ENCODE measurements at places on chromosomes 11 and 22.

- DNase-seq = peak; percentile 56
These were observed 1.6 kb upstream of the MCAM start for GRCh38 chr11:119318240-119319135.

DNA sequence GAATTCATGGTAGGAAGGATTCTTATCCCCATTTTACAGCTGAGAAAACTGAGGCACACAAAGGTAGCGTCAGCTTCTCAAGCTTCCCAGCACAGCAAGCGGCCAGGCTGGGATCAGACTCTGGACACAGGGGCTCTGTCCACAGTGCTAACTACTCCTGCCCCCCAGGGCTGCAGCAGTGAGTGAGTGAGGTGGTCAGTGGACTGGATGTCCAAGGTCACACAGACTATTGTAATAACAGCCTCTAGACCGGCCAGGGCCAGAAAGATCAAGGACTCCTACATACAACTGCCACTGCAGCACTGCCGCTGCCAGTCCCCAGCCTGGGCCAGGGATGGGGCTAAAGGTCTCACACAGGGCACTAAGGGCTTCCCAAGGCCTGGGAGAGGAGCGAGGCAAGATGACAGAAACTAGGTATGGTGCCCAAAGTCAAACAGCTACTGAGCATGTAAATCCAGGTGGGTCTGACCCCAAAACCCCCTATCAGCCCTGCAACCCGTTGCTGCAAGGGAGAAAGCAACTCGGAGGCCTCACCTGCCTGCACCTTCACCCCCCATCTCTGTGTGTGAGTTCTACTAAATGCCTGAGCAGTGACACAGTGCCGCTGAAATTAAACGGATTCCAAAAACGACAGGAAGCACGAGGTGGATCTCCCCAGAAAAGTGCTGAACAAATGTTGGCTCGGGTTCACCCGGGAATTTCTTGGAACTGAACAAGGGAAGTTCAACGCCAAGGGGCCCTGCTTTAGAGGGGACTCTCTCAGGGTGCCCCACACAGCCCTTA is 161.8 kb upstream of the GRK3 start:
- no peak for DNase-seq

DNA sequence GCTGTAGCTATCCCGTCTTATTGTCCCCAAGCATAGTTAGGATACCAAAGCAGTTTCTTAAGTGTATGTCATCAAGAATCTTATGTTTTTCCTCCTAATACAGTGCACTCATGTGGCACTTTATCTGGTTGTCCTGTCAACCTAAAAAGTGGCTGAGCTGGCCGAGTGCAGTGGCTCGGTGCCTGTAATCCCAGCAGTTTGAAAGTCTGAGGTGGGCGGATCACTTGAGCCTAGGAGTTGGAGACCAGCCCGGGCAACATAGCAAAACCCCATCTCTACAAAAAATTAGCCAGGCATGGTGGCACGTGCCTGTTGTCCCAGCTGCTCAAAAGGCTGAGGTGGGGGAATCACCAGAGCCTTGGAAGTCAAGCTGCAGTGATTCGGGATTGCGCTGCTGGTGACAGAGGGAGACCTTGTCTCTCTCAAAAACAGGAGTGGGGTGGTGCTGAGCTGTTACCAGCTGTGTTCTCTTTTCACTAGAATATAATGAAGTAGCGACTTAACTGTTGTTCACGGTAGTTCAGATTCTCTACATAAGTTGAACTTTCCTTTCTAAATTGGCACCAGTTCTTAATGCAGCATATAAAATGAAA is 48.1 kb downstream of the EP300 start:
- DNase-seq = no peak

DNA sequence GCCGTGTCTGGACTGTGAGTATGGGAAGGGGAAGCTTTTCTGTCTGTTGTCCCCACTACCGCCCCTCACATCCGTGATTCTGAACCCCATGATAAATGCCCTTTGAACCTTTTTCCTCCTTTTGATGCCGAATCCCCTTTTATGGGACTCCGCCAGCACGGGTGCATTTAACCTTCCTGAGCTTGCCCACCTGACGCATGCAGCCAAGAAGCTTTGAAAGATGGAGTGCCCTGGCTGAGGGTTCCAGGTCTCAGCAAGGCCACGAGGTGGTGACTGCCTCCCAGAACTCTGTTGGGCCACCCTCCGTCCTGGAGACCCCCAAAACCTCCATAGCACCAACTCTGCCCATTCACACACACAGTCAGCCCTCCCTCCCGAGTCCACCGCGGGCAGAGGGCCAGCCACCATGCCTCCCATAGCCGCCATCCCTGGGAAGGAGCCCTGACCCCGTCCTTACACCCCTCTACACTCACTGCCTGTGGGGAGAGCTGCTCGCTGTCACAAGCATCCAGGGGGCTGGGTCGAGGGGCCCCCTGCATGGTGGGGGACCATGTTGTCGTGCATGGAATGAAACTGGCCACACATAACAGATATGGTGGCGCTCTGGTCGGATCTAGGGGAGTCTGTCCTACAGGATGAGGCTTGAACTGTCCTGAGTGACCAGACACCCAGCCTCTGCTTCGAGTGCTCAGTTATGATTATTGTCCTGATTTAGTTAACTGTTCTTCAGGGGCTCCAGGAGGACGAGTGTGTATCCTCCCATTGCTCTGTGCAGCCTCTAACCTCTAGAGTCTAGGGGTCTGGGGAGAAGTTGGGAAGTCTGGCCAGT is 822 bp upstream of the COMT start:
- no peak for DNase-seq

DNA sequence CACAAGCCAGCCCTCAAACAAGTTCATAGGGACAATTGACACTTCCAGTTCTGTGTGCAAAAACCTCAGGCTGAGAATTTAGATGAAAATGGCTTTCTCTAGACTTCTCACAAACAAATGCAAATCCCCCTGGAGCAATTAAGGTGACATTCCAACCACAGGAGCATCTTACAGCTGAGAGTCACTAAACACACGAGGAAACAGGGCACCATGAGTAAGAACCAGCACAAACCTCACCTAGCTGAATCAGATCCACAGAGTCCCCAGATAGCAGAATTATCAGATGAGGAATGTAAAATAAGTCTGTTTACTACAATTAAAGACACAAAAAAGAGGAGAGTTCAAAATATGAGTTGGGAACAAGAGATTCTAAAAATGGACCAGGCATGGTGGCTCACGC is 51.5 kb downstream of the RTL6 start:
- no peak for DNase-seq

DNA sequence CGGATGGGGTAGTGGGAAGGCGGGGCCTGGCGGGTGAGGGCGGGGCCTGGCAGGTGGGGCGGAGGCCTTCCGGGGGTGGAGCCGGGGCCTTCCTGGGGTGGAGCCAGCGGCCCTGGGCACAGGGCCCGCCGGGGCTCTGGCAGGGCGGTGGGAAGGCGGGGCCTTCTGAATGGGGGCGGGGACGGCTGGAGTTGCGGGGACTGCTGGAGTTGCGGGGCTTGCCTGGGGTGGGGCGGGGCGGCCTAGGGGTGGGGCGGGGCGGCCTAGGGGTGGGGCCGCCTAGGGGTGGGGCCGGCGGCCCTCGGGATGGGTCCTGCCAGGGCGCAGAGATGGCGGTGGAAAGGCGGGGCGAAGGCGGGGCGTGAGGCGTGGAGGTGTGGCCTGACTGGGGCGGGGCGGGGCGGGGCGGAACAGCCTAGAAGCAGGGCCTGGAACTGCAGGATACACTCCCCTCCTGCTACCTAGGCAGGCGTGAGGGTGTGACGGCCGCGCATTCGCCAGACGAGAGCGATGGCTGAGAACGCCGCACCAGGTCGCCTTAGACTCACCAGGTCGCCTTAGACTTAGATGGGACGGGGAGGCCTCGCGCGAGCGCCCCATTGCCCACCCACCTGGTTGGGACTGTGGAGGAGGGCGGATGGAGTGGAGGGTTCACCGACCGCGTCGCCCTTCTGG is 19.3 kb downstream of the RRP7A start:
- peak; percentile 52 for DNase-seq

DNA sequence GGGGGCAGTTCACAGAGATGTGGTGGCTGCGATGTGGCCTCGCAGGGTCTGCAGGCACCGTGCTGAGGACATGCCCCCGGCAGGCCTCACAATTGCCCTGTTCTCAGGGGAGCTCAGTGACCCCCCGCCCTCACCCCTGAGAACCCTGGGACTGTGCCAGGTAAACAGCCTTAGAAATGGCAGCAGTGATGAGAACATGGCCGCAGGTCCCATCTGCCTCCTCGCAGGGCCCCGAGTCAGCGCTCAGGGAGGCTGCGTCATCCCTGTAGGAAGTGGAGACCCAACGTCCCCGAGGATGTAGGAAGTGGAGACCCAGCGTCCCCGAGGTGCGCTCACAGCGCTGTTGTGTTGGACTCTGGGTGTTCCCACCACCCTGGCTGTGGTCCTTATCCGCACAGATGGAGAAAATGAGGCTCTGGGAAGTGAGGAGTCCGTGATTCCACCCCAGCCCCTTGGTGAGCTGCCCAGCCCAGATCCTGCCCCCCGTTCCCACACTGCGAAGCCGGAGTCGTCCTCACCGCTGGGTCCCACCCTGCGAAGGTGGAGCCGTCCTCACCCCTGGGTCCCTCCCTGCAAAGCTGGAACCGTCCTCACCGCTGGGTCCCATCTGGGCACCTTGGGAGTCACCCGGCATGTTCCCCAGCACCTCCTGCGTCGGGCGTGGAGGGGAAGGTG is 1086.8 kb downstream of the BRD1 start:
- DNase-seq = no peak

DNA sequence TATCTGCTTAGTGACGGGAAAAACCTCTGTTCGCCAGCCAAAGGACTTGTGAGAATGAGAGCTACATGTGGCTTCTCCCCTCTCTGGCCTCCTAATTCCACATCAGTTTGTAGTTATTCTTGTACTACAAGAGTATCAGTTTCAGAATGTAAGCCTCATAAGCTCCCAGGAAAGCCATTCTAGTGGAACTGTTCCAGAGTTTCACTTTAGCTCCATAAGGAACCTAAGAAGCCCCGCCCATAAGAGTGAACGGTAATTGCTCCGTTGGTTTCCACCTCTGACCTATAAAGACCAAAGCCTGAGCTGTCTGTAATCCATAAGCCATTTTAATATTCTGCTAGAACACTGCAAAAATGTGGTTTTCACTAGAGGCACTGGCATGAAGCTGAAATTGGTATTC is 53.0 kb downstream of the SIK3 start:
- no peak for DNase-seq

GRCh38 chr22:24503843-24504338 is 8.8 kb downstream of the UPB1 start:
- no peak for DNase-seq

GRCh38 chr11:16347928-16348685 is 8.2 kb downstream of the SOX6 start:
- DNase-seq = no peak

- no peak for DNase-seq
These were observed 7.9 kb upstream of the KCNQ1OT1 start for GRCh38 chr11:2707736-2708135.

DNA sequence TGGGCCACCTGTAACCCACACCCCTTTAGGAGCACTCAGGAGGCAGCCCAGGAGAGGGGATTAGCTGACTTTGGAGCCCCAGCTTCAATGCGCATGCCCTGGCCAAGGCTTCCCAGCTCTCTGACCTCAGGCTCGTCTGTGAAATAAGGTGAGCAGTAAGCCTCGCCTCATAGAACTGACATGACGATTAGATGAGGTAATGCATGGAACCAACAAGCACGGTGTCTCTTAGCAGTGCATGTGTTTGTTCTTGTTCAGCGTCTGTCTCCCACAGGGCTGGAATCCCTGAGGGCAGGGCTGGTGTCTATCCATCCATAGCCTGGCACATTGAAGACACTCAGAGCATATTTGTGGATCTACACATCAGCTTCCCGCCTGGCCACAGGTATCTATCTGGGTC is 415.4 kb downstream of the MN1 start:
- no peak for DNase-seq

DNA sequence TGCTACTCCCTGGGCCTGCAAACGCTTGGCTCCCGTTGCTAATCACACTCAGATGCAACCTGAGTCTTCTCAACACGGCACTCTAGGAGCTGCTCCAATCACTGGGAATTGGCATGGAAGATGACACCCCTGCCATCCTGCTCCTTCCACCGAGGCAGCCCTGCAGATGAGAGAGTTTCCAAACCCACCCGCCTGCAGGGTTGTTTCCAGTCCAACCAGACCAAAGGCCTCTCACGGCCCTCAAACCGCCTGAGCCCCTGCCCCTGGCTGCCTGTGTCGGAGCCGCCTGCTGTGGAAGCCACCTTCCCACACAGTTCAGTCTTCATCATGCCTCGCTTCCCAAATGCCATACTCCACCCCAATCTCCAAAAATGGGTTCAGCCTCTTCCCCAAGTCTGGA is 36.8 kb upstream of the TP53I11 start:
- no peak for DNase-seq

GRCh38 chr22:42214633-42215415 is 55.6 kb downstream of the TCF20 start:
- no peak for DNase-seq

GRCh38 chr22:45996241-45997076 is 19.5 kb upstream of the WNT7B start:
- no peak for DNase-seq

DNA sequence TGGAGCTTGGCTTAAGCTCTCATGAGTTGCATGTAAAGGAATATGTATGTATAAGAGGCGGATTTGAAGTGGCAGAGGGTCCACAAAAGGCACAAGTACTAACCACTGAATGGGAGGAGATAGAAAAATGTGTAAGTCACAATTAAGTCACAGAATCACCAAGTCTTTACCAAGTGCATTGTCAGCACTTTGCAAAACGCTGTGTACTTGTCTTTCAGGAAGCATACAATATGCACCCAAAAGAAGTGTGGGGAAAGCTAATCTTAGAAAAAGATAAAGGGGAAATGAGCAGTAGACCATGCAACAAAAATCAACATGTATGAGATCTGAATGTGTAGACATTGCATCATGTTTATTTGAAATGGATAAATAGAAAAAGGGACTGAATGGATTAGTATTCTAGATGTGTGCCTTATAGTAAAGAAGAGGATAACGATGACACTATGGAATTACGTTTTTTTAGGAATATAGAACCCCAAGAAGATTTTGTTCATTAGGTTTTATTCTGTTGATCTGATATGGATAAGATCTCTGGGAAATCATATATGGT is 4.5 kb downstream of the CNTF start:
- DNase-seq = no peak

DNA sequence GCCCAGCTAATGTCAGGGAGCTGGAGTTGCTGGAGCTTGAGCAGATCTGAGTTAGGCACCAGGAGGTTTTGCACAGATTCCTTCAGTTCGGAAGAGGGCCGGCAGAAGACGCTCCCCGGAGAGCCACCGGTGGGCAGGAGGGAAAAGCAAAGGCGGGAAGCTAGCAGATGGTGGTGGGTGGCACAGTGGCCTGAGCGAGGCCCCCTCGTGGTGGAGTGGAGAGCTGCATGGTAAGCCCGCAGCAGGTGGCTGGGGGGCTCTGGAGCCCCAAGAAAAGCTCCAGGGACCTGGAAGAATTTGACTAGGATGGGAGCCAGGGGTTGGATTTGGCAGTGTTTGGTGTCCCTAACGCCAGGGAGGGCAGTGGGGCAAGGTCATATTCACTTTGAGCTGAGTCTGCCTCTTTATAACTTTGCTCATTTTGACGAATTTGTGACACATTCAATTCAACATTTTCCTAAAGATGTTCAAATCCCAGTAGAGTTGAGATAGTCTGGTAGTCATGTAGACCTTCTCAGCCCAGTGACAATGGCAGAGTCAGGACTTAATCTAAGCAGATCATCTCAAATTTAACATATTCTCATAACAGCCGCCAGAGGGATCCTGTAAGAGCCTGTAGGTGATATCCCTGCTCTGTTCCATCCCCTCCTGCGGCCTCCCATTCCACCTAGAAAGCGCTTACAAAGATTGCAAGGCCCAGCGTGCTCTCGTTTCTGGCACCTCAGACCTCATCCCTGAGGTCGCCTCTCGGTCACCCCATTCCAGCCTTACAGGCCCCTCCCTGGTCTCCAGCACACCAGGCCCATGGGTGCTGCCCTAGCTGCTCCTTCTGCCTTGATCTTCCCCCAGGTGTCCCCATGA is 57.9 kb downstream of the TRIM29 start:
- DNase-seq = no peak
